Motor neuron (in vitro differentiated cells): ENCODE measurements at places on chromosomes 12 and 14.

- no peak for ATAC-seq
These were observed 361.0 kb downstream of the DPF3 start for GRCh38 chr14:72532686-72533454.

DNA sequence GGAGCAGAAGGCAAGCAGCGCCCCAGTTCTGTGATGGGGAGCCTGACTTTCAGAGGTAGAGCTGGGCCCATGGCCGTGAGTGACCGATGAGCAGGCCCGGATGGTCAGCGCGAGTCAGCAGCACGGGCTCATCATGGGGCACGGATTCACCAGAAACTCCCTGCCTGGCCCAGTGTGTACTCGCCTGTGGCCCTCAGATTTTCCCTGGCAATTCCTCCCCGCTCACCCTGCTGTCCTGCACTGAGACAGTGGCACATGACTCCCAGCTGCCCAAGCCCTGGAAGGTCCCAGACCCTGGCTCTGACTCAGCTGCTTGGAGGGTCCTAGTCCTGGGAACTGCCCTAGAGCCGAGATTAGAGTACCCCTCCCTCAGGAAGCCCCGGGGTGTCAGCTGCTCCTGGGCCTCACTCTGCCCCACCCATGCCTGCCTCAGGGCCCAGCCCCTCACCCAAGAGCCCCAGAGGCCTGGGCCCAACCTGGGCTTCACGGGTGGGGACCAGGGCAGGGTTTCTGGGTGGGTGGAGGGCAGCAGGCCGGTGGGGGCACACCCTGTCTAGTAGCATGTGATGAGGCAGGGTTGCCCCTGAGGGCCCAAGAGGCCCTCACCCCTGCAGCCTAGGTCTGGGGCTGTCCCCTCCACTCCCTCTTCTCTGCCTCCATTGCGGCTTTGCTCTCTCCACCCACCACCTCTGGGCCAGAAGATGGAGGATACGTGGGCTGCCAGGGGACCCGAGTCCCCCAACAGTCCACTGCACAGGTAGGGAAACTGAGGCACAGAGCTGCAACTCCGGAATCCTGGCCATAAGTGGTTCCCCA lies 8.4 kb downstream of the TRMT61A start:
- peak; percentile 10 for ATAC-seq

DNA sequence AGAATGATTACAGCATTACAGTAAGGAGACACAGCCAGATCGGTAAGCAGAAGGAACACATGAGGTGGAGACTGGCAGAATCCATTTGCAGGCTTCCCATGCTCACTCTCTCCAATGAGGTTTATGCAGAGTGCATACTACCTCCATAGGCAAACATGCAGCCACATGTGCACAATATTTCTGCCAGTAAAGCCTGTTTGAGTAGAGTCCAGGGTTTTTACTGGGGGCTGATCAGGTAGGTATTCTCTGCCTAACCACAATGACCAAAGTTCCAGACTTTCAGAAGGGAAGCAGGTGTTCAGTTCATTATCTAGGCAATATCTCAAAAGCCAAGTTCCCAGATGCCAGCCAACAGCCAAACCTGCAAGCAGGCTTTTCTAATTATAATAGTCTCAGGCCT lies 31.1 kb downstream of the INTS13 start:
- ATAC-seq: no peak

GRCh38 chr14:90714811-90715210 lies 101.4 kb downstream of the TTC7B start:
- ATAC-seq: no peak
